ENCODE measurements at places on chromosomes 16 and 17.

- no peak for DNase-seq
These were observed 2.3 kb downstream of the RND2 start for GRCh38 chr17:43027091-43028032.

- no peak for DNase-seq
These were observed 165.4 kb downstream of the UTP18 start for GRCh38 chr17:51425773-51426172.

DNA sequence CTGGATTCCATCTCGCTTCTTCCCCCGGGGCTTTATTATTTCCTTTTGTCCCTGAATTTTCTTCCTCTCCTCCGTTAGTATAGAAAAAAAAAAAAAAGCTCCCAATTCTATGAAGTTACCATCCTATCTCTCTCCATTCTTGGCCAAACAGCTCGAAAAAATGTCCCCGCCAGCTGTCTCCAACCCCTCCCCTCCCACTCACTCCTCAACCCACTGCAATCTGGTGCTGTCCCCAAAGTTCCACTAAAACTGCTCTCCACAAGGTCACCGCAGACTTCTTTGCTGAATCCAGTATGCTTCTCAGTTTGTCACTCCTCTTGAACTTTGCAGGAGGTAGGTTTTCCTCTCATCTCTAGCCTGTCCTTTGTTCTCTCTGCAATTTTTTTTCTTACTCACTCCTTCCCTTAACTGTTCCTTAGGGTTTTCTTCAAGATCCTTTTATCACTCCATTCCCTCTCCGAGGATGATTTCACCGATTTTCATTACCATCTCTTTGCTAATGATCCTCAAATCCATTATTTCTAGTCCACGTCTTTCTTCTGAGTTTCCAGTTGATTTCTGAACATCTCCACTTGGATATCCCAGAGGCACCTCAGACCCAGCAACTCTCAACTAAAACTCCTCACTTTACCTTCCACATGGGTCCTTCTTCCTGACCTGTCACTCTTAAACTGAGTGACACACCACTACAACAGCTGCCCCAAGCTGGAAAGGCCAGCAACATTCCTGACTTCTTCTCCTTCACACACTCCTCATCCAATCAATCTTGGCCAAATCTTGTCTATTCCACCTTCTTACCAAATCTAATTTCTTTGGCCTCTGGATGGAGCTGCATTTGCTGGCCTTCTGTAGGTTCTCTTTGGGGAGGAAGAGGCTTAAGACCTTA is 1.5 kb upstream of the SUMO2 start:
- no peak for DNase-seq

DNA sequence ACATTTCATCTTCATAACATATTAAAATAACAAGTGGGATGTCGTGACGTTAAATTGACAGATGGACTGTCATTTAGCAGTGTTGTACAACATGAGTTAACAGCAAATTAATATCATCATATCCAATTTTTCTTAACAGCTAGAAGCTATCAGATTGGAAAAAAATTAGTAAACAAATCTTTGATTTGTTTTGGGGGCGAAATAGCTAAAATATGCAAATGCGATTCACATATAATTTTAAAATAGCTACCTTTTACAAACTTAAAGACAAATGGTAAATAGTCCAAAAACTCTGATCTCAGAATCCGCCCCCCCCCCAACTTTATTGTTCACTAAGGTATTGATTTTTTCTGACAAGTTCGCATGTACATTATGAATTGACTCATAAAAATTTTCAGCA is 20.3 kb upstream of the NACA2 start:
- DNase-seq: no peak

DNA sequence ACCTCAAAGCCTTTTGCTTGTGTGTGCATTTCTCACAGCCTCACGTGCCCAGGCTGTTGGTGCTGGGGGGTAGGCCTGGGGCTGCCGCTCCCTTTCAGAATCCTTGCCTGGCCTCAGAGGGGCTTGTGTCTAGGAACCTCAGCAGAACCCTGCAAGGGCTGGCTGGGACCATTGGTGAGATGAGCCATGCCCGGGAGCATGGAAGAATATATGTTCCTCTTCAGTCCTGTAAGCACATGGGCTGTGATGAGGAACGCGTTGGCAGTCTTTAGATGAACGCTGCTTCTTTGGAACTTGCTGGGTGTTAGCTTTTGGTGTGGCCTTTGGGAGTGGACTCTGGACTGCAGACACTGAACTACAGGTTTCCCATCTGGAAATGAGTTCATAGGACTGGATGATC is 32.0 kb upstream of the SLC5A10 start:
- DNase-seq: no peak

GRCh38 chr17:66569572-66569971 is 265.3 kb upstream of the CACNG5 start:
- no peak for DNase-seq

- DNase-seq: no peak
These were observed 3.3 kb downstream of the TPSD1 start for GRCh38 chr16:1258906-1259759.

DNA sequence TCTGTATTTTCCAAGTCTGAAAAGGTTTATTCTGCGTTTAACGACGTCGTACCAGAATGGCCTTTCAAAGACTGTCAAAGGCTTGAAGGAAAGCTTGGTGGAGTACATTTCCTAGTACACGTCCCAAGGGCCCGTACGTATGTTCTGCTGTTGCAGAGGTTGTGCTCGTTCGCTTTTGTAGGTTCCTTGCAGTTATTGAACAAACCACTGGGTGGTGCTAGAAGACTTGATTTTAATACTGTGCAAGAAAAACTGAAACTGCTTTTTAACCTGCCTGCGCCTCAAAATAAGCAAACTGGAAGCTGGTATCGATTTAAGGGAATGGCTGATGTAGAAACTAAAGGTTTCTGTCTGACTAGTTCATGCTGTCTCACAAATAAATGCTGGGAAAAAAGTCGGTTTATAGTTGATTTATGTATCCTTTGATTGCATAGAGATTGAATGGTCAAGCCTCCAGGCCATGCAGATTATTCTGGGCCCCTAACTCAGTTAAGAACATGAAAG is 54.6 kb downstream of the USP10 start:
- no peak for DNase-seq

GRCh38 chr17:78399693-78400144 is 21.3 kb downstream of the PGS1 start:
- no peak for DNase-seq

- DNase-seq: no peak
These were observed 26.6 kb downstream of the LASP1 start for GRCh38 chr17:38896346-38896954.

DNA sequence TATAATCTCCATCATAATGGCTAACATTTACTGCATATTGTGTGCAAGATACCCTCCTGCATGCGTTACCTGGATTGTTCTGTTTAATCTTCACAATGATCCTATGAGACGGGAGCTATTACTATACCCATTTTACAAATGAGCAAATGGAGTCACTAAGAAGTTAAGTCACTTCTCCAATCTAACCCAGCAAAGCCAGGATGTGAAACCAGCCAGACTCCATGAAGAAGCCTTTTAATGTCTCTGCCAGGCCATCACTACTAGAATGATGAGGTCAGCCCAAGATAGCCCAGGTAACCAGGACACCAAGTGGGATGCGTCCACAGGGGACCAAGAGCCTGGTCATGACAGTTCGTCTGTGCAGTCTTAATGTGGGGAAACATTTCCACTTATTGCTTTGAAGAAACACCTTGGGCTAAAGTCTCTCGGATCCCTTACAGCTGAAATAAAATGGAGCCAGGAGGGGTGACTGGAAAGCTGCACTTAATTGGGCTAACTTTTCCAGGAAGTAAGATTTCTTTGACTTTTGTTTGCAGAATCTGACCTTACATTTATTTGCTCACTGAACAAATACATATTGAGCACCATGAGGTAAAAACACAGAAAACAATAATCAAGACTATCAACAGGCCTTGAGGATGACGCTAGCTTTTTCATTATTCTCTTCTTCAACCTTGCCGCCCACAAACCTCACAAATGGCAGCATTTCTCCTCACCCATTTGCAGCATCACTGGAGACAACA is 926 bp upstream of the SHCBP1 start:
- DNase-seq: no peak

DNA sequence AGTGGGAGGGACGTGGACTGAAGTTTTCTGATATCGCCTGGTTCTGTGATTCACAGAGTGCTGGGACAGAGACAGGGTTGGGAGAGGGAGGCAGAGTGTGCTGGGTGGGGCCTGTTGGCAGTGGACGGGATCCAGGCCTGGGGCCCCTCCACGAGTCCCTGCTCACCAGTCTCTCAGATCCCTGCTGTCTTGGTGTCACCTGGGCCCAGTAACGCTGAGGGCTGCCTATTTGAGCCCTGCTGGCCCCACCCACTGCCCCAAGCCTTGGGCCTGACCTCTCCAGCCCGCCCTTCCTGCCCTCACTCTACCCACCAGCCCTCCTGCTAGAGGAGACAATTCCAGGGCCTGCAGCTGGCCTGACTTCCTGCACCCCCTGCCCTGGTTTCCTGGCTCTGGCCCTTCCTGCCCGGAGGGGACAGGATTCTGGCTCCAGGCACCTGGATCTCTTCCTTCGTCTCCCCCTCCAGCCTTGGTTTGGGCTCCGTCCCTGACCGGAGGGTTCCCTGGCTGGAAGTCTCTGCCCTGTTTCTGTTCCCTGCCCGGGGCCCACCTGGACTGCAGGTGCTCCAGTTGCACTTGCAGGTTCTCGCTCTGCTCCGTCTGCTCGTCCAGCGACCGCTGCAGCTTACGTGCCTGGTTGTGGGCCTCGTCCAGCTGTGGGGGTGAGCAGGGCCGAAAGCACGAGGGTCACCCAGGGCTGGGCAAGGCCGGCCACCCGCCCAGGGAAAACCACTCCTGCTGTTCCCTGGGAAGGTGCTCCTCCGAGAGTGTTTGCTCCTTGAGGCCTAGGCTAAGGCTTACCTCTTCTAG is 21.4 kb downstream of the CCDC102A start:
- DNase-seq: no peak

- no peak for DNase-seq
These were observed 578 bp downstream of the AOC2 start for GRCh38 chr17:42844761-42845555.

DNA sequence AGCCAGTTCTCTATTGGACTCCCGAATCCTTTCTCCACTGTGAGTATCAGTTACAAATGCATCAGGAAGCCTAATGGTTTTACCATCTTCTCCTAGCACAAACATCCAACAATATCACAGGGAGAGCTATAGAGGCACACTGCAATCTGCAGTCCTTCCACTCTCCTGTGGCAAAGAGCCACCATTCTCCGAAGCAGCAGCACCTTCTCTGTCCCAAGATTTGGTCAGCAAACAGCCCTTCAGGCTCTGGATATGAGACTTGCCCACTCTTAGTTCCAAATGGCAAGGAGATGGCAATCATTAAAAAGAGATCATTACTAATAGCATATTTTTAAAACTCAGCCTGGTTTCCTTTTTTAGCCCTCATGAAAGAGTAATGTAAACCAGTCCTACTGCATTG is 223.4 kb downstream of the HS3ST3A1 start:
- DNase-seq: no peak

GRCh38 chr16:81616321-81617020 is 162.6 kb upstream of the PLCG2 start:
- peak; percentile 72 for DNase-seq

DNA sequence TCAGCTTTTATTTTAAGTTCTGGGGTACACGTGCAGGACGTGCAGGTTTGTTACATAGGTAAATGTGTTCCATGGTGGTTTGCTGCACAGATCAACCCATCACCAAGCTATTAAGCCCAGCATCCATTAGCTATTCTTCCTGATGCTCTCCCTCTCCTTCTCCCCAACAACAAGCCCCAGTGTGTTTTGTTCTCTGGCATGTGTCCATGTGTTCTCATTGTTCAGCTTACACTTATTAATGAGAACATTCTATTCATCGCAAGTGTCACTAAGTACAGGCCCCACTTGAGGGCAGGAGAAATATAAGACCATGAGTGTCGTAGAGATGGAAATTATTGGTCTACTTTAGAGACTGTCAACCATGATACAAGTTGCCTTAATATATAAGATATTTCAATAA is 615.1 kb downstream of the CDH8 start:
- no peak for DNase-seq

- no peak for DNase-seq
These were observed 29.8 kb downstream of the CNGB1 start for GRCh38 chr16:57941016-57941664.

GRCh38 chr17:37142294-37142896 is 193.6 kb downstream of the AATF start:
- DNase-seq: no peak

DNA sequence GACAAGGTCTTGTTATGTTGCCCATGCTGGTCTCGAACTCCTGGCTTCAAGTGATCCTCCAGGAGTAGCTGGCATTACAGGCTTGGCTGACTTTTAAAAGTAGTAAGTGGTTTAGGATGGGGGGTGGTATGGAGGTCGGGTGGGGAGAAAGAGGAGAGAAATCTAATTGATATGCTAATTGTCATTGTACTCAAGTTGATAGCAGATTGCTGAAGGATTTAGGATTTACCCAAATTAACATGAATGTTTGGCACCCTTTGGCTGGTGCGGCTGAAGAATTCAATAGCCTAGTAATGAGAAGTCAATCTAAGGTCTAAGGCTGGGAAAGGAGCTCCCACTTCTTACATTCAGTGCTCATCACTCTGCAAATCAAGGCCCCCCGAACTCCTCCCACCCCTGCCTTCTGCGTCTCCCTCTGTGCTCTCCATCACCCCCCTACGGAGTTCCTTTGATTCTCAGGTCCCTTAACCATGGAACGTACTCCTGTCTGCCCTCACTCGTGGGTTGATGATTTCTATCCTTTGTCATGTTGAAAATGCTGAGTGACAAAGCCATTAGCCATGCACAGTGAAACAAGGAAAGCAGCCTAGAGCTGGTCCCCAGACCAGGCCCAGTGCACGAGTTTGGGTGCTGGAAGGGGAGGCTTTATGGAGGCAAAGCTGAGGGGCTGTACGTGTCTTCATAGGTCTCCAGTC is 17.3 kb downstream of the CDH13 start:
- DNase-seq: no peak

DNA sequence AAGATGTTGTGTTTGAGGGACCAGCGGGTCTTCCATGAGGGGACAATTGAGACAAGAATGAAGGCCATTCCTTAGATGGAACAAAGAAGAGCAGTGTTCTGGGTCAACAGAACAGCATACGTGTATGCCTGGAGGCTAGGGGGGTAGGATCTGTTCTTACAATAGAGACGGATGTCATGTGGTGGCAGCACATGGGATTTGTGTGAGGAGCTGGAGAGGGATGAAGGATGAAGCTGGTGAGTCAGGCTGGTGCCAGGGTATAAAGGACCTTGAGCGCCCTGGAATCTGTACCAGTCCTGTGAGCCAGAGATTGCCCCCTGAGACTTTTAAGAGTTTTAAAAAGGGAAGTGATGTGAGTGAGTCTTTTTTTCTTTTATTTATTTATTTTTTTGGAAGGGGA is 22.8 kb upstream of the WFDC1 start:
- no peak for DNase-seq

Measured in activated T-cell treated with anti-CD3 and anti-CD28 coated beads, Interleukin-2, amount 50 U/mL, for 1 hour (primary cell).